ENCODE measurements at places on chromosomes 5 and 9.

DNA sequence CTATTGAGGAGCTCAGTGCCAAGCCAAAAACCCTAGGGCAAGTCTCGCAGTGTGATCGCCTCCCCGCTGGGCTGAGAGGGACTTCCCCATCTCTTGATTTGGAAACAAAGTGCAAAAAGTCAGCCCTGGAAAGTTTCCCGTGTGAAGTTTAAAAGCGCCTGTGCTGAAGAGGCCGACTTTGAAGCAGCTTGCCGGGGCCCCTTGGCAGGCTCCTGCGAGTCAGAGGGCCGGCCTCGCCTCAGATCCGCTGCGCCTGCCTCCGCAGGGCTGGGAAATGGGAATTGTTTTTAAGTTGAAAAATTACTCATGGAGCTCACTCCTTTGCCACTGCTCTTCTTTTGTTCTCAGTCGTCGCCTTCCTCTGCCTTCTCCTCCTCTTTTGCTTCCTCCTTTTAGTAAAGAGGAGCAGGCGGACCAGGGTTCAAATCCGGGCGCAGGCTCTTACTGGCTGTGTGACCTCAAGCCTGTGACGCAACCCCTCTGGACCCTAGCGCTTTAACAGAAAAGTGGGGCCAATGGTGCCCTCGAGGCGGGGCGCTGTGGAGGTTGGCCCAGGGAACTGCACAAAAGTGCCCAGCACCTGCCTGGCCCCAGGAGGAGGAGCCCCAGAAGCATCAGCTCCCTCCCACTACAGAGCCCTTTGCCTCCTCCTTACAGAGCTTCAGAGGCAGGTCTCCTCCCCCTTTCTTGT lies 14.7 kb upstream of the LHX2 start:
- DNase-seq = no peak

- no peak for DNase-seq
These were observed 983.8 kb downstream of the CDH9 start for GRCh38 chr5:26054594-26054993.

DNA sequence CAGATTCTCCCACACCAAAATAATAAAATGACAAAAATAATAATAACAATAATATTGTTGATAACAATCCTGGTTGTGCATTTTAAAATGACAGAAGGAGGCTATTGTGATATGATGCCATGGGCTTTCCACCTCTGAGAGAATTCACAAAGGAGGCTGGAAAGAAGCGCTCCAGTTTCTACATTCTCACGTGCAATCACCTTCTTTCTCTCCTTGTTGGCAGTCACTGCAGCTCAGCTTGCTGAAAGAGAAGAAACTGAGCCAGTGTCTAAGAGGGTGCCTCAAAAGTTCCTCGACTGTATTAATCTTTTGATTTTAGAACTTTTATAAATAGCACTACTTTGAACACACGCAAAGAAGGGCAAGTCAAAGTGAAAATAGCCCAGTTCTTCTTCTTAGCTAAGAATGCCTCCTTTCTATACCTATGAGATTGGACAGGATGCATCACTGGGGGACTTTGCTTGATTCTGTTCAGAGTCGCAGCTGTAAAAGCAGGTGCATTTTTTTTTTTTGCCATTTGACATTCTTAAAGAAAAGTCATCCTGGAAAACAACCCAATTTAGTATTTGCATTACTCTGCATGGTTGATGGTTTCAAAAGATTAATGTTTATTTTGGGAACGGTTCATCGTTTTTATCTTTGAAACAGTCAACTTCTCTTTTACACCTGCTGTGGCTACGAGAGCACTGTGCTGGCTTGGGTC lies 12.4 kb upstream of the SUB1 start:
- no peak for DNase-seq

DNA sequence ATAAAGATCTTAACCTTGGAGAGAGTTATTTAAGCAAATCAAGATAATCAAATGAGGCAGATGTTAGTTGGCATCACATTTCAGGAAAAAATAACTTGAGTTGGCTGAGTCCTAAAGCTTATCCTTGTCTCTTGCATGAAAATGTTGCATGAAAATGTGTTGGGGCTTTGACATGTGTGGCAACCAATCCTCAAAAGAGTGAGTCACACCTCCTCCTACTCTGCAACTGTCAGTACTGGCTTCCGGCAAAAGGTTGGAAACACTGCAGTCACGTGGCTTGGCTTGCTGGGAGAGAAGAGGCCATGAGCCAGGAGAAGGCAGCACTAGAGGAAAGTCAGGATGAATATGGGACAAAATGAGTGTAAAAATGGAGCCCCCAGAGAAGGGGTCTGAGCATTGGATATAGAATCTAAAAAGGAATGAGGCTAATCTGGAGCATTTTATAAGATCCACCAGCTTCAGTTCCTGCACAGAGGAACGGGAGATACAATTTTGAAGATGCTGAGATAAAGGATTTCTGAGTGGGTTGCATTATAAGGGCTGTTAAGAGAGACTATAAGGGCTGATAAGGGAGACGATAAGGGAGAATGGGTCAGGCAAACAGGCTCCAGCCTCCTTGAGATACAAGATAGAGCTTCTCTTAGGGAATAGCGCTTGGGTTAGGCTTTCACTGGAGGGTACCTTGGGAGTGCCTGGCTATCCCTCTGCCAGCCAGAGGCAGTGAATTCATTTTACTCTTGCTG lies 43.1 kb downstream of the SPATA31D1 start:
- DNase-seq = no peak

- no peak for DNase-seq
These were observed 540.9 kb upstream of the WWC1 start for GRCh38 chr5:167750586-167750985.

DNA sequence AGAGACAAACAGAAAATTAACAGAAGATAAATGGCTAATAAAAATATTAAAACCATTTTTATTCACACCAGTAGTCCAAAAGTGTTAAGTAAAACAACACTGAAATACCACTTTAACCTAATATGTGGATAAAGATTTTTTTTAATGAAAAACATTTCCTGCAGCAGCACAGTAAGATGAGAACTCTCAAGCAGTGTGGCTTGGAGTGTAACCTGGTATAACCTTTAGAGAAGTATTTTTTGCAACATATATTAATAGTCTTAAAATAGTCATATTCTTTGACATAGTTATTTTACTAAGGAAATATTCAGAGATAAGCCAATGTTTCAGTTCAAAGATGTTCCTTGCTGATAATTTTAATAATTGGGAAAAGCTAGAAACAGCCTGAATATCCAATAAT lies 644.4 kb downstream of the PDE4D start:
- no peak for DNase-seq

DNA sequence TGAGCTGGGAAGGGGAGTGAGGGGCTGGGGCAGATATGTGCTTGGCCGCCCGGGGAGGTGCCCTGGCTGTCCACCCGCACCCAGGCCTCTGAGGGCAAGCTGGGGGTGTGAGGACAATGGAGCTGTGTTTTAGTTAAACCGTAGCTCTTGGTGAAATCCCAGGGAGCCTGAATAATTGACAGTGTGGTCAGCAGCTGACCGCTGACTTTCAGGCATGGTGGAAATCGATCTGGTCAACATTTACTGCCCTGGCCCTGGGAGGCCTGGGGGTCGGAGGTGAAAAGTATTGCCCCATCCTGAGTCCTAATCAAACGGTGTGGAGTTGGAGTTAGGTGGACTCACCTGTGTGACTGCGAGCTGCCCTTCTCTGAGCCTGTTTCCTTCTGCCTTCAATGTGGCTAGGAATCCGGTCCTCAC lies 31.2 kb upstream of the CRB2 start:
- DNase-seq = no peak

DNA sequence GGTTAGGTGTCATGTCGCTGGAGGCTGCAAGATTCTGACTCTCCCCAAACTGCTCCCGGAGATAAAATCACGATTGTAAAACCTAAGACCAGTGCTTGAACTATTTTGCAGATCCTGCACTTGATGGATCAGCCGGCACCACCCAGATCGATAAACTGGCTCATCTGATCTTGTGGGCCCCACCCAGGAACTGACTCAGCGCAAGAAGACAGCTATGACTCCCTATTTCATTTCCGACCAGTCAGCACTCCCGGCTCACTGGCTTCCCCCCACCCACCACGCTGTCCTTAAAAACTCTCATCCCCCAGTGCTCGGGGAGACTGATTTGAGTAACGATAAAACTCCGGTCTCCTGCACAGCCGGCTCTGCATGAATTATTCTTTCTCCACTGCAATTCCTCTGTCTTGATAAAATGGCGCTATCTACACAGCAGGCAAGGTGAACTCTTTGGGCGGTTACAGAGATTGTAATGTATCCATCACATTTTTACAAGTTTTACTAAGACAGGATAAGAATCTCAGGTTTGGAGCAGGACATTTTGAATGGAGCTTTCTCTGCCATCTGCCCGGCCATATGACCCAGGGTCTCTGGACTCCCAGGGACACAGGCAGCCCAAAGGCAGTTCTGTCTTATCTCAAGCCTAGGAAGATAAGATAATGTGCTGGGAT lies 10.6 kb upstream of the PPP1R26 start:
- DNase-seq = peak; percentile 36

DNA sequence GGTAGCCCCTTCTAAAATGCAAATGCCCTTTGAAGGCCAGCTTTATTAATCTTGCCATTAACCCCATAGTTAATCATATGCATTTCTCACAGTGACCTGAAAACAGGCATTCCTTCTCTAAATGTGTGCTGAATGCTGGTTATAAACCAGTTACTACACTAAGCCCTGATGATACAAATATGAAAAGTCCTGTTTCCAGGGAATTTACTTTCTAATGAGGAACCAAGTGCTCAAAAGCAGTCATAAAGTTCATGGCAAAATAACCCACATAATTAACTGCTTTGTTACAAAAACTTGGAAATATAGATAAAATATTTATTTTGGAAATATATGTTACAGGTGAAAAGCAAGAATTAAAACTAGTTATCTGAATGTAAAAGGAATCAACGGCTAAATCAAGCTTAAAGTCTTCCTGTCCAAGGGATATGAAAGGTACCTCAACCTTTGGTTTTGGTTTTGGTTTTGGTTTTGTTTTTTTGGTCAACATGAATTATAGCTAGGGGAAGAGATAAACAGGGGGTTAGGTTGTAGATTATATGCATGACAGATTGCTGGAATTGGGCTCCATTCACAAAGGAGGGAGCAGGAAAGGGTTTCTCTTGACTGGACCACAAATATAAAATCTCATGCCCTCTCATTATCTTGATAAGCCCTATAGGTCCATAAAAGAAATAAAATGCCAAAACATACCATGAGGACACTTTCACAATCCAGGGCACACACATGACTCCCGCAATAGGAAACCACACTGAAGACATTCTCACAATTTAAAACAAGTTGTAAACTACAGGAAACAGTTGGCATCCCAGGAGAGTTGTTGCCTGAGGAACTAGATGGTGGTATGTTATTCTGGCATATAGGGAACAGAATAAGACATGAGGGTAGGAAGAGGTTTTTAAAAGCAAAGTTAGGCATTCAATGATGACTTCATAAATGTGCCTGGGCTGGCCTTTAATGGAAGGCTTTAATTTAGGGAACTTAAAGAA lies 46.7 kb upstream of the MACIR start:
- DNase-seq = no peak

- no peak for DNase-seq
These were observed 52.6 kb upstream of the KLF9 start for GRCh38 chr9:70466976-70467561.

- DNase-seq = no peak
These were observed 25.4 kb downstream of the TYRP1 start for GRCh38 chr9:12718482-12719026.

- DNase-seq = no peak
These were observed 25.9 kb downstream of the RUSC2 start for GRCh38 chr9:35515766-35516165.

- DNase-seq = no peak
These were observed 1.5 kb downstream of the COL27A1 start for GRCh38 chr9:114156657-114157421.

DNA sequence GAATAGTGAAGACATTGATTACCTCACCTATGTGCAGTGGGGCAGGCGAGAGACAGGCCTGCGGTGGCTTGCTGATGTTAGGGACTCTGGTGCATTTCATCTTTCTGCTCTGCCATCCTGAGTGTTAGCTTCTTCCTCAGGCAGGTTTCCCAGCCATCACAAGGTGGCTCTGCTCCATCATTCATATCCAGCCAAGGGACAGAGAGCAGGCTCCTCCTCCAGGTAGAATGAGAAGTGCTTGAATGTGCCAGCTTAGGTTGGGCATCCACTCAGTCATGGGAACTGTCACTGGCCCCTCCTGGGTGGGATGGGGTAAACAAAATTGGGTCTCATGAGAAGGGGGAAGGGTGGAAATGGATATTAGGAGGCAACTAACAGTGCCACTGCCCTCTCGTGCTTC lies 24.8 kb downstream of the GPR107 start:
- DNase-seq = no peak

- no peak for DNase-seq
These were observed 21.8 kb upstream of the ANKRD18A start for GRCh38 chr9:38641985-38642864.

- DNase-seq = no peak
These were observed 6.4 kb upstream of the PAEP start for GRCh38 chr9:135555203-135555602.

- DNase-seq = no peak
These were observed 36.7 kb upstream of the ORM1 start for GRCh38 chr9:114286146-114286679.

DNA sequence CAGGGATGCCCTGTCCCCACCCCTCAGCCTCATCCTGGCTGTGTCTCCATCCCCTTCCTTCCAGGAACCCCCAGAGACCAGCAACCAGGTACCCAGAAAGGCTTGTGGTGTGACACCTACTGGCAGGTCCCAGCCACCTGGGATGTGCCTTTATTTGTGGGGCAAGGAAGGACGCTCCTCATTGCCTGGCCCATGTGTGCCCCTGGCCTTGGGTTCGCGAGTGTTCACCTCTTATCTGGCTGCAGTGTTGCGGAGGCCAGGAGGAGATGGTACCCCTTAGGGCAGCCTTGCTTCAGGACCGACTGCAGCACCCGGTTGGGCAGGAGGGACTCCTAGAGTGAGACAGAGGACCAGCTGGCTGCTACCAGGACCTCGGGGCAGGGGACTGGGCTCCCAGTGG lies 8.8 kb downstream of the C9orf50 start:
- DNase-seq = no peak

DNA sequence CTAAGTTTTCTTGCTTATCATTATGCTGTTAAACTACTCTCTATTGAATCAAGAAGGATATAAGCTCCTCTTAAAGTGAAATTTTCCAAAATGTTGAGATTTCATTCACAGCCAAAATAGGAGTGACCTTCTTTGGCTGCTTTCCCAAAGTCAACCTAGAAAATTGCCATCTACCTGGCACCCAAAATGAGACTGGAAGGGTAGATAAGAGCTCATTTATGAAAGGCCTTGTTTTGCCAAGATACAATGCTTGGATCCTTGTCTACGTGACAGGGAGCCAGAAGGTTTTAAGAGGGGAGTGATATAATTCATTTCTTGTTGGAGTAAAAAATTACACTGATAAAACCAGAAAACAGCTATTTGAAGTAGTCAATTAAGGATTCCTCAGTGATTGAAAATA lies 287.1 kb downstream of the IZUMO3 start:
- DNase-seq = no peak

GRCh38 chr5:117497601-117498000 lies 923.0 kb upstream of the SEMA6A start:
- DNase-seq = no peak

- DNase-seq = no peak
These were observed 24.8 kb upstream of the TOMM5 start for GRCh38 chr9:37617161-37617560.

- DNase-seq = no peak
These were observed 109.7 kb downstream of the TRIO start for GRCh38 chr5:14252793-14253192.
